Cortex of kidney (tissue), 1 donor: ENCODE measurements at places on chromosomes 11 and 22.

DNA sequence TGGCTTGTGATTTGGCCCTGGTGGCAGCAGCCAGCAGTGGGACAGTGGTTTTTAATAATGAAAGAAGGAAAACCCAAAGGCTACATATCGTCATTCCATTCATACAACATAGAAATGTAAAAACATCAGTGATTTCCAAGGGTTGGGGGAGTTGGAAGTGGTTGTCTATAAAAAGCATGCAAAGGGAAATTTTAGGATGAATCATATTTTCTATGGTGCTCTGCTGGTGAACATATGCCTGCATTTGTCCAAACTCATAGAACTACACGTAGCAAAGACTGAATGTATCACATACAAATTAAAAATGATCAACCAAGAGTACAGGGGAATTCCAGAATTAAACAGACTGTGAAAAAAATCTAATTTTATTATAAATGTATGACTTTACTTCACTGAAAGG, 11.1 kb downstream of the OR5B3 start:
- no peak for DNase-seq

GRCh38 chr11:67416416-67417335, 1.2 kb downstream of the CARNS1 start:
- DNase-seq: no peak

DNA sequence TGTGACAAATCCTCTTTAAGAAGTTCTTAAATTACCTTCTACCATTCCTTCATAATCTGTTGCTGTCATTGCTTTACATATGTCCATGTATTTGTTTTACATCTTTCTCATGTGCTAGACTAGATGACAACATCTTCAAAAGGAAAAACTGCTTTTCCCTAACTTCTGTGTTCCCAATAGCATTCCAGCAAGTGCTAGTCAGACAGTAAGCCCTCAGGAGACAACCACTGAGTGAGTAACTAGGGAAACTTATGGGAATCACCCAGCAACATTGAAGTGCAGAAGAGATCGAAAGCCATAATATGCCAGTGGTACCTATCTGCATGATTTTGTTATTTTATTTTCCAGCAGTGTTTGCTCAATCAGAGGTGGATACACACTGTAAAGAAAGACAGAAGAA, 889.7 kb upstream of the API5 start:
- no peak for DNase-seq

DNA sequence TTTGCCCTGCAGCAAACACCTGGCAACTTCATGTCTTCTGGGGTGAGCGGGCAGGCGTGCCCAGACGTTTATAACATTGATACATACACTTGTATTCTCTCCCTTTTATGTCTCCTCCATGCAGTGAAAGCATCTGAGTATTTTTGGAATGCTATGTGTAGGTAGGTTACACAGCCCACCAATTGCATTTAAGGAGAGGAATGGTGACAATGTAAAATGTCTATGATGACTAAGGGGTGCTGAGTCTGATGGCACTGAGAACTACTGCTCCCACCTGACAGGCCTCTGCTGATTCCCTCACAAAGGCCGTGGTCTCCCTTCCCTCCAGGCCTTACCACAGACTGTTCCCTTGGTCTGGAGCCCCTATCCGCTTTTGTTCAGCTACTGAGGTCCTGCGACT, 22.9 kb upstream of the RASL10A start:
- no peak for DNase-seq

DNA sequence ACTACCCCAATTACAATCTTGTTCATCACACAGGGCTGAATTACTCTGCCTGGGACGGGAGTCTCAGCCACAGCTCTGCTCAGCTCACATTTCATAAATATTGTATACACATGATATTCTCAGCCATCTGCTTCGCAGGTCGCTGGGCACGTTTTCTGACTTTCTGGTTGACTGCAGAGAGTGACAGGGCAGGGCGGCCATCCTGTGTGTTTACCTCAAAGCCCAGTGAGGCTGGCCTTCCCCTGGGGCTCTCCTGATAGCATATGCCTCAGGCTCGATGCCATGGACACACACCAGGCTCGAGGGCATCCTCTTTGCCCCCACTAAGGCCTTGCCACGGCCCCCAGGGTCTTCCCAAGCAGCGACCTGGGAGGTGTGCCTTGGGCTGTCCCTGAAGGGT, 345.0 kb downstream of the CADM1 start:
- DNase-seq: no peak

- no peak for DNase-seq
These were observed 5.2 kb upstream of the TBX10 start for GRCh38 chr11:67644472-67645418.

- DNase-seq: no peak
These were observed 32.9 kb downstream of the LRRC32 start for GRCh38 chr11:76637491-76638269.

DNA sequence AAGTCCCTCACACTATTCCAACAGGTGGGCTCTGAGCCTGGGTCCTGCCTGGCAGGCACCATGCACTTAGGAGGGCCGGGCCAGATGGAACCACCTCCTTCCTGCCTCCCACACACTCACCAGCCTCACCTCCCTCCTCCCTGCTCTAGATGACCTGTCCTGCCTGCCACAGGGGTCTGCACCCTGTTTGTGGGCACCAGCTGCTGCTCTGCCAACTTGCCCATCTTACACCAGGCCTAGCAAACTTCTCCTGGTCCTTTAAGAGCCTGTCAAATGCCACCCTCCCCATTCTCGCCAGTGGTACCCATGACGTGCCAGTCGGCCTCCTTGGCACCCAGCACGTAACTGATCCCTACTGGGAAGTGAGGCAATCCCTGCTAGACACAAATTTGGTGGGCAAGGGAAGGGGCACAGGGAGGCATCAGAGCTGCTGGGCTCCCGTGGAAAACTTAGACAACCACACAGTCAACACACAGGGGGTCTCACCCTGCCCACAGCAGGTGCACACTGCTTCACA, 3.1 kb downstream of the MOB2 start:
- no peak for DNase-seq

GRCh38 chr11:111177037-111177871, 68.3 kb upstream of the POU2AF2 start:
- no peak for DNase-seq

GRCh38 chr11:75481223-75481921, 44.4 kb downstream of the GDPD5 start:
- no peak for DNase-seq

GRCh38 chr11:61828629-61829407, 718 bp downstream of the FADS2 start:
- no peak for DNase-seq

- DNase-seq: no peak
These were observed 76.1 kb upstream of the LIN7C start for GRCh38 chr11:27582621-27583020.

DNA sequence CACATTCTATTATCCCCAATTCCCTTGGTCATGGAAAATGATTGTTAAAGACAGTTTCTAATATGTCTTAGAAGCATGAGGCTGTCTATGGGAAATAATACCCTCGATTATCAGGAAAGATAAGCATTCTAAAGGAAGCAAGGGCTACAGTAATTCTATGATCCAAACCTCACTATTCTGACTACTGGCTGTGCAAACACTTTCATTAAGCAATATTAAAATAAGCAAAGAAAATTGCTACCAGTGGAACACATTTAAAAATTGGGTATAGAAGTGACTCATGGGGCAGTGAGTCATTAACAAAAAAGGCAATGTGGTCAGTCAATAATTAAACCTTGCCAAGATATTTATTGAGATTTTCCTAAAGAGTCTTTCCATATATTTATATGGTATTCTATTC, 1415.2 kb upstream of the TENM4 start:
- DNase-seq: no peak

GRCh38 chr11:121159741-121160140, 58.7 kb downstream of the TECTA start:
- no peak for DNase-seq

DNA sequence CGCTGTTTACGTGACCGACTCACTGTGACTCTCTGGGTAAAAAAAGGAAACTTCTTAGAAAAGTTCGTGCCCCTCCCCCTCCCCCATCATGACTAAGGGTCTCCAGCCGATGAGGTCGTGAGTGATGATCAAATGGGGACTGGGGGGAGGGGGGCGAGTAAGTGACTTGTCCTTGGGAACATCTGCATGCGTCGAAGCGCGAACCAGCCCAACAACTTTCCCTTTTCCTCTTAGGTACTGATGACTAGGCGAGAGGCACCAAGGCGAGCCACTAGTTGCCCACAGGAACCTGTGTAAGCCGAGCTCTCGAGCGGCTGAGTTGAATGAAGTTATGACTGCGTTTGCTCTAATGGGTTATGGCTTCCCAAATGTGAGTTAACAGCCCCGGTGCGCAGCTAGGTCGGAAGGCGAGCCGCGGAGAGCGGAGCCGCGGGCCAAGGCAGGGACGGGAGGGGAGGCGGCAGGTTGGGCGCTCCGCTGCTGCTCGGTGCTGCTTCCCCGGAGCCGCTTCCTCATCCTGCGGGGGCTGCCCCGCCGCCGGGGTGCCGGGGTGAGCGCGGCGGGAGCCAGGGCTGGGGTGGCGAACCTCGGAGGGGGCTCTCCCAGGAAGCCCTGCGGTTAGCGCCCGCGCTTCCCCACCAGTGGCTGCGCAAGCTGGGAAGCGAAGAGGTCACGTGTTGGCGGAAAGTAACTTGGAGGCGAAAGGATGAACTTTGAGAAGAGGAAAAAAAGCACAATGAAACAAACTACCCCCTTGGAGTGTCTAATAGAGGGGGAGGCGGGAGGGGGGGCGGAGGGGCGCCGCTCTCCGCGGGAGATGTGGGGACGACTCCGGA, 22.1 kb upstream of the BDNF start:
- DNase-seq: no peak

DNA sequence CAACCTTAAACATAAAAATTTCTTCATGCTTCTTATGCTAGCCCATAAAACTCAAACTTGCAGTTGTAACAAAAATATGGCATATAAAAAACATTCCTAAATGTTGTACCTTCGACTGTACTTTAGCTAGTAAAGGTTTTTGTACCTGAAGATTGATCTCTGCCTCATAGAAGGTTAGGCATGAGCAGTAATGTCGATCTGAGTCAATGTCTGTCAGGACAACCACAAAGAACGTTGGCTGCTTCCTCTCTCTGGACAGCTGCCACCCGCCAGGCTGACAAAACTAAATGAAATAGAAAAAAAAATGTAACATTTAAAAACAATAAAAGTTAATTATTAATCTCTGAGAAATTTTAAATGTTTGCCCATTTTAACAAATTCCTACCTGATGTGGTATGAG, 251.3 kb downstream of the SBF2 start:
- no peak for DNase-seq

GRCh38 chr11:2788168-2789071, 88.6 kb upstream of the KCNQ1OT1 start:
- no peak for DNase-seq

GRCh38 chr11:62024936-62025486, 57.6 kb upstream of the FTH1 start:
- no peak for DNase-seq

- no peak for DNase-seq
These were observed 840.3 kb downstream of the TBC1D22A start for GRCh38 chr22:47602732-47603131.

- no peak for DNase-seq
These were observed 10.5 kb upstream of the JHY start for GRCh38 chr11:122872046-122872445.

DNA sequence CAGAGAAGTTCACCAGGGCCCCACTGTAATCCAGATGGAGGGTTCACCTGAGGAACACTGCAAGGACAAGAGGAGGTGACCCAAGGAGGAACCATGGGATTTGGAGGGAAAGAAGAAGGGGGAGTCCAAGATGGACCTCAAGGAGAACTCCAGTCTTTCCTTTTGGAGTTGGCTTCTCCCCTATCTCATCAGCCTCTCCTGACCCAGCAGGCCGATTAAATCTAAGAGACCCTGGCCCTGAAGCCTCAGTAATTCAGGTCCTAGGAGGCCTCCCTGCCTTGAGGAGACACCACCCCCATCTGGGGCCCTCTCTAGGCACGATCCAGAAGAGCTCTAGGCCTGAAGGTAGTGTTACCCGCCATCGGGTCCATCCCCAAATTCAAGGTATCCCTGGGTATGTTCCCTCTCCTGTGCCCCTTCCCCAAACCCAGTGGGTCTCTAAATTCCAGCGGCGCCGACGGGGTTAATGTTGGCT, 15.1 kb upstream of the DGKZ start:
- DNase-seq: no peak

DNA sequence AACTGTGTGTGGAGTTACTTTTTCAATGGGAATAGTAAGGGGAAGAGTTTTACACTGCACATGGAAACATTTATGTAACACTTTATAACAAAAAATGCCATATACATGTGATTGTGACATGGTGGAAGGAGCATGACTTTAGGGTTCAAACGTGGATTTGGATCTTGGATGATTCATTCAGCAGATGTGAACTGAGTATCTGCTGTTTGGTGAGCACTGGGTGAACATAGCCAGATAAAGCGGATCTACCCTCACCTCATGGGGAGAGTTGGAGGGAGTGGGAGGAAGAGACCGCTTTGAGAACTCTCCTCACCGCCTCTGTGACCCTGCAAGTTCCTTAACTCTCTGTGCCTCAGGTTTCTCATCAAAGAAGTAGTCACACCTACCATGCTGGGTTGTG, 3.1 kb downstream of the NAA40 start:
- DNase-seq: no peak

GRCh38 chr11:19395050-19395449, 154.3 kb upstream of the E2F8 start:
- no peak for DNase-seq

GRCh38 chr11:103326070-103326794, 217.0 kb downstream of the DYNC2H1 start:
- no peak for DNase-seq

DNA sequence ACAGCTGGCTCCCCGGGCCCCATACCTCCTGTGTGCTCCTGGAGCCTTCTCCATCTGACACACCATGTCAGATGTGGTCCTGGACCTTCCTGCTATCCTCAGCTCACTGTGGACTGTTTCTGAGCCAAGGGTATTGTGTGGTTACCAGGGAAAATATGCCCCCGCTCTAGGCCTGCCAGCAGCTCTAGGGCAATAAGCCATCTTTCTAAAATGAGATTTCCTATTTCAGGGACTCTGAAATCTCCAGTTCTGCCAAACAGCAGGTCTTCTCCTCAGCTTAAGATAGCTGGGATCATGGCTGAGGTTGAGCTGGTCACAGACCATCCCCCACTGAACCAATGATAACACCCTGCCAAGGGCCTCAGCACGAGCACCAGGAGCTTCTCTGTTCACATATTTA, 227.6 kb downstream of the ST3GAL4 start:
- DNase-seq: no peak

- no peak for DNase-seq
These were observed 3.7 kb downstream of the ASPHD2 start for GRCh38 chr22:26432619-26433311.

DNA sequence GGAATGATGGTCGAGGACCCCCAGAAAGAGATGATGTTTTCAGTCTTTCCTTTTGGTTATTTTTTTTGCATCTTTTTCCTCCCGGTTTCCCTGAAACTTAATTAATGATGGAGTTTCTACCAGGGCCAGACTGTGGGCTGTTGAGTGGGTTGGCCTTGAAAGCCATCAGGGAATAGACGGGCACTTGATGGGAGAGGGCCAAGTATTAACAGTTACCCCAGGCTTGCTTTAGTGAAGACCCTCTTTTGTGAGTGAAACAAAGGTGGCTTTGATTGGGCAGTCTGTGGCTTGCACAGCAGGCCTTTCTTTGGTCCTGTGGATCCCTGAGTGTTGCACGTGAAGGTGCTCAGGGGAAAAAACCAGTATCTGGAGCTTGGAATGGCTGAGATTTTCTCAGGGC, 56.9 kb downstream of the AMOTL1 start:
- DNase-seq: no peak

- DNase-seq: no peak
These were observed 54.5 kb downstream of the AASDHPPT start for GRCh38 chr11:106131998-106132397.
